ENCODE measurements at places on chromosomes 2 and 18. TPM values are rescaled to one million over a fixed set of nuclear protein-coding genes. Genes with fewer than 3 reads are reported as not detected.

The FAM117B gene
- total RNA-seq, result 6.4 TPM

The GALR1 gene
- total RNA-seq, result not detected

The DSG1 gene
- not detected for total RNA-seq

DNA sequence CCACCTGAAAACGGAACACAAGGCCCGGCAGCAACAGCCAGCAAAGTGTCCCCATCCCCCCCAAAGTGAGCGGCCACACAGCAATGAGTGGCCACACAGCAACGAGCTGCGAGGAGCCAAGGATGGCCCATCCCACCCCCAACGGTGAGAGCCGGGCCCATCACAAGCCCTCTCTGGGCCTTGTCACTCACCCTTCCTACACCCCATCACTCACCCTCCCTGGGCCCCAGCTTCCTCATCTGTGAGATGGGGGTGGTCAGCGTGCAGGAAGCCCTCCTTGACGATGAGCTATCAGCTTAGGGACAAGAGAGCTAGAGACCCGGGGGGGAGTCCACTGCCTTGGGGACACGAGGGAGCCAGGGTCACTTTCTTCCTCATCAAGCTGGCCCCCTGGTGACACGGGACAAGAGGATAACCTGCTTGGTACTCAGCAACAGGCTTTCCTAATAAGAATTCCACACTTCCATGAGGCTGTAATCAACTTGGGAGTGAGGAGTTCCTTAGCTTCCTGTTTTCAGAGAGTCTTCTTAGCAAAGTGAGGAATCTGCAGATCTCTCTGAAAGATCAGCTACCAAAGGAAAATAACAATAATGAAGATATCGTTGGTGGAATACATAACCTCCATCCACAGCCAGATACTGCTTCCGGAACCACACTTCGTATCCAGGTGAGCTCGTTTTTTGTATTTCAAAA is 92.8 kb downstream of the HDAC4 start:
- DNase-seq, result no peak

GRCh38 chr2:77034445-77034844 is 487.7 kb downstream of the LRRTM4 start:
- DNase-seq, result no peak

- DNase-seq, result no peak
Observed at GRCh38 chr2:221612161-221612560, 40.1 kb upstream of the EPHA4 start.

Measured in CD8-positive, alpha-beta memory T cell (primary cell).